Hypothalamus (tissue), 51 donors: ENCODE measurements at places on chromosomes 4 and X.

- DNase-seq, result peak; percentile 72
Measured at GRCh38 chrX:989959-990510, 222.4 kb downstream of the CRLF2 start.

- DNase-seq, result no peak
Measured at GRCh38 chr4:16192631-16193518, 33.4 kb downstream of the TAPT1 start.

GRCh38 chrX:115906276-115906675, 264.3 kb upstream of the AGTR2 start:
- DNase-seq, result no peak

DNA sequence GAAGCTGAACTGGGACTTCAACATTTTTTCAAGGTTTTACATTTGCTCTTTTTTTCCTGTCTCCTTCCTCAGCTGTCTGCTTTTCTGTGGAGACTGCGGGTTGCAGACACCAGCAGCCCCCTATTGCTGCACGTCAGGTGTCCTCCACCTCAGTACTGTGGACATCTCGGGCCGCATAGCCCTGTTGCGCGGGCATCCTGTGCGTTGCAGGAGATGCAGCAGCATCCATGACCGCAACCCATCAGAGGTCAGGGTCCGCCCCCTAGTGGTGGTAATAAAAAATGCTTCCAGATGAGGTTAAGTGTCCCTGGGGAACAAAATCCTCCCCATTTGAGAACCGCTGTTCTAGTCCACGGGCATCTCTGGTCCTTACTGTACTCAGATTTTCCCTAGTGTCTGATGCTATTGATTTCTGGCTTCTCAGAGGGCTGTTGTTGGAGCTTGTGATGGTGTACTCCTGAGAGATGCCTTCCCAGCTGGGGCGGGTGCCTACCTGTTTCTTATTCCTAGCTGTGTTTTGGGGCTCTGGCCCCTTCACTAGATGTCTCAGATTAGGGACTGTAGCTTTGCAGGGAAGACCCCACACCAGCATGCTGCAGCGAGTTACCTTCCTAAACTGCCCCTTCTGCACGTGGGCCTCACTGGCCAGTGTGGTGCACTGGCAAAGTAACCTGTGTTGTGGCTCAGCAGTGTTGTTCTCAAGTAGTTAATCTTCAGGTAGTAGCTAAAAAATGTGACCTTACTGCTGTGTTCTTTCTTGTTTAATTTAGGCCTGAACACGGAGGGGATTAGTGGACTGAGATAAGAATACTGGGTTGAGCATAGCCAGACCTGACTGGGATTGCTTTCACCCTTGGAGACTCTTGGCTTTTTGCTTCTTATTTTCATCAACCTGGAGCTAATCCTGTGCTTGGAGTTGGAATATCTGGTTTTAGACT, 28.2 kb downstream of the NSD2 start:
- DNase-seq, result no peak

- no peak for DNase-seq
Measured at GRCh38 chr4:8370835-8371595, 69.5 kb downstream of the ACOX3 start.

DNA sequence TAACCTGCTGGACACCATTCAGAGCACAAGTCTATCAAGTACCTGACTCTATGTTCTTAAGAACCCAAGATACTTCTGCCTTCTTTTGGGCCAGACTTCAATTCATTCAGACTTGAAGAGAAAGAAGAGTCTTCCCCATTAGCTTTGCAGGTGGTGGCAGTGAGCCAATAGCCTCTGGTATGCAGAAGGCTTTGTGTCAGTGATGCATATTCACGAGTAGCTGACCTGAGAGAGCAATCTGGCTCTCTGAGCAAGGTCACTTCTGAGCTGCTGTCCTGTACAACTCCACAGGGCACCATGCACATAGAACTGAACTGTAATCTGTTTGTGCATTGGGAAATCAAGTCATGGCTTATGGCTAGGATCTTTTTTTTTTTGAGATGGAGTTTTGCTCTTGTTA, 39.9 kb upstream of the SPINK2 start:
- DNase-seq, result no peak

DNA sequence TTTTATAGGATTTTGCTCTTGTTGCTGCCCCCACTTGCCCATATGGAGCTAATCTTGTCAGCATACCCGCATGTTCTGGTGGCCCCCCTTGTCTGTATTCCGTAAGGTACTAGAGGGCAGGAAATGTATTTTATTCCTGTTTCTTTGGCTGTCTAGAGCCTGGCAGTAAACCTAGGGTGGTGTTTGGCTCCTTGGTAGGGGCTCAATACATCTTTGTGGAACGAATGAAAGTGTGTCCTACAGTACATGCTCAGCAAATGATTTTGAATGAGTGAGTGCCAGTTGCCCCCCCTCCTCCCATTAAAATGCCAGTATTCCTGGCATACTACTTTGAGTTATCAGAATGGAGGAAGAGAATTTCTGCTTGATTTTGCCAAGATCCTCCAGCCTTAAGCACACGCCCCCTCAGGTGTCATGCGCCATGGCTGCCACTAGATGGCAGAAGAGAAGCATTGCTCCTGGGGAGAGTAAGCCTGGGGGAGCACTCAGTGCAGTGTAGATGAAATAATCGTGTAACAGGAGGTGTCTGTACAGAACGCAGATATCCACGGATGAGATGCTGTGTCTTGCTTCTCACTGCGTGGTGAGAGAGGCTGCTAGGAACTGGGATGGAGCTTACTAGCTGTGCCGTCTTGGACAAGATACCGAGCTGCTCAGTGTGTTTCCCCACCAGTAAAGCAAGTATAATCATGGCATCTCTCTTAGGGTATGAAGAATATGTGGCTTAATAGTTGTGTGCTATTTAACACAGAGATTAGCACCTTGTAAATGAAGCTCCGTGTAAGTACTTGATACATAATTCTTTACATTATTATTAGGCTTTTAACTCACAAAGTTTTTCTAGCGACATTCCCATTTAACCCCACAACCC, 17.2 kb upstream of the RNF212 start:
- DNase-seq, result peak; percentile 9

DNA sequence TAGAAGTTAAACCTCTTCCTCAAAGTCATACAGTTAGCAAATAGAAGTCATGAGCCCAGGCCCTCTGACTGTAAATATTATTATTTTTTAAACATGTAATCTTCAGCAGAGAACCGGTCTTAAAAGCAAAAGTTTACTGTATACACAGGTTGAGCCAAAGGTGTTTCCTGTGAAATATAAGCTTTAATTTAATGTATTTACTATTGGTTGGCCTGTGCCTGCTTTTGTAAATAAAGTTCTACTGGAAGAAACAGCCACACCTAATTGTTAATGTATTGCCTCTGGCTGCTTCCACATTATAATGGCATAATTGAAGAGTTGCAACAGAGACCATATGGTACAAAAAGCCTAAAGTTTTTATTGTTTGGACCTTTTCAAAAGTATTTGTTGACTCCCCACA, 61.0 kb upstream of the PRDM8 start:
- DNase-seq, result no peak

GRCh38 chr4:26235500-26235899, 85.3 kb upstream of the RBPJ start:
- no peak for DNase-seq

GRCh38 chrX:45007598-45007997, 134.6 kb downstream of the KDM6A start:
- no peak for DNase-seq

GRCh38 chr4:114924311-114924710, 189.1 kb downstream of the NDST4 start:
- DNase-seq, result no peak

DNA sequence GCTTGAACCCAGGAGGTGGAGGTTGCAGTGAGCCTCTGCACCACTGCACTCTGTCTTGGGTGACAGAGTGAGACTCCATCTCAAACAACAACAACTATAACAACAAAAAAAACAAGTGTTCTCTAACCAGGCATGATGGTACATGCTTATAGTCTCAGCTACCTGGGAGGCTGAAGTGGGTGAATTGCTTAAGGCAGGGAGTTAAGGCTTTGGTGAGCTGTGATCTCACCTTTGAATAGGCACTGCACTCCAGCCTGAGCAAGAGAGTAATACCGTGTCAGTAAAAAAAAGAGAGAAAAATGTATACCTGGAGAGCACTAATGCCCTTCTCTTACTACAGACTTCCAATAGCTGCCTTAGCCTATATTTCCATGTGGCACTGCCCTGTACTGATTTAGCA, 18.9 kb upstream of the USP9X start:
- DNase-seq, result no peak

- no peak for DNase-seq
Measured at GRCh38 chr4:84496331-84496705, 2.8 kb downstream of the NKX6-1 start.

GRCh38 chr4:14925471-14925870, 76.8 kb upstream of the CPEB2 start:
- DNase-seq, result no peak

GRCh38 chrX:135973025-135973547, 702 bp downstream of the MMGT1 start:
- no peak for DNase-seq

- no peak for DNase-seq
Measured at GRCh38 chr4:184388106-184388505, 86.2 kb downstream of the IRF2 start.

DNA sequence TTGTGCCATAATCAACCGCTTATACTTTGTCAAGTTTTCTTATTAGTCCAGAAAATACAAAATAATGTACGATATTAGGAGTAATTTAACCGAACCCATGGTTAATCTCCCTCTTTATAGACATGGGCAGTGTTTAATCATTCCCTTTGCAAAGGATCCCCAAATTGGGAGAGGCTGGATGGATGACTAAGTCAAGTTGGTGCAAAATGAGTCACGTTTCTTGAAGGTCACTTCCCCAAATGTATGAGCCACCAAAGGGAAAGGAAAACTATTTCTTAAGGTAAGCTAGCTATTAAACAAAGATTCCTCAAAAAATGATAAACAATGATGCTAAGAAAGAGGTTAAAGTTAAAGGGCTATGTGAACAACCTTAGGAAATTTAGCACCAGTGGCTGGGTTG, 17.5 kb downstream of the MAML3 start:
- no peak for DNase-seq

GRCh38 chr4:148565801-148566200, 123.6 kb upstream of the NR3C2 start:
- DNase-seq, result peak; percentile 4

DNA sequence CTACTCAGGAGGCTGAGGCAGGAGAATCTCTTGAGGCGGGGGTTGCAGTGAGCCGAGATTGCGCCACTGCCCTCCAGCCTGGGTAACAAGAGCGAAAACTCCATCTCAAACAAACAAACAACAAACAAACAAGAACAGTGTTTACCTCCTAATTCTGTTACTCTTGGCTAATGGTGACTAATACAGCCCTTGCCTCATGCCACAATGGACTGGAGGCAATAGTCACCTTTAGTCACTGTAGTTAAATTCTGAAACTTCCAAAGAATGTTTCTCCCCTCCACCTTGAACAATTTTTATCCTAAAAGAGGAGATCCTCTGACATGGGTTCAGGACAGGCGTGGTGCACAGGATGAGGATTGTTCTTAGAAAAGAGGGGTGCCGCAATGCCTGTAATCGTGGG, 241.2 kb upstream of the CTSO start:
- DNase-seq, result no peak

- DNase-seq, result no peak
Measured at GRCh38 chr4:141652161-141652778, 15.9 kb downstream of the IL15 start.

DNA sequence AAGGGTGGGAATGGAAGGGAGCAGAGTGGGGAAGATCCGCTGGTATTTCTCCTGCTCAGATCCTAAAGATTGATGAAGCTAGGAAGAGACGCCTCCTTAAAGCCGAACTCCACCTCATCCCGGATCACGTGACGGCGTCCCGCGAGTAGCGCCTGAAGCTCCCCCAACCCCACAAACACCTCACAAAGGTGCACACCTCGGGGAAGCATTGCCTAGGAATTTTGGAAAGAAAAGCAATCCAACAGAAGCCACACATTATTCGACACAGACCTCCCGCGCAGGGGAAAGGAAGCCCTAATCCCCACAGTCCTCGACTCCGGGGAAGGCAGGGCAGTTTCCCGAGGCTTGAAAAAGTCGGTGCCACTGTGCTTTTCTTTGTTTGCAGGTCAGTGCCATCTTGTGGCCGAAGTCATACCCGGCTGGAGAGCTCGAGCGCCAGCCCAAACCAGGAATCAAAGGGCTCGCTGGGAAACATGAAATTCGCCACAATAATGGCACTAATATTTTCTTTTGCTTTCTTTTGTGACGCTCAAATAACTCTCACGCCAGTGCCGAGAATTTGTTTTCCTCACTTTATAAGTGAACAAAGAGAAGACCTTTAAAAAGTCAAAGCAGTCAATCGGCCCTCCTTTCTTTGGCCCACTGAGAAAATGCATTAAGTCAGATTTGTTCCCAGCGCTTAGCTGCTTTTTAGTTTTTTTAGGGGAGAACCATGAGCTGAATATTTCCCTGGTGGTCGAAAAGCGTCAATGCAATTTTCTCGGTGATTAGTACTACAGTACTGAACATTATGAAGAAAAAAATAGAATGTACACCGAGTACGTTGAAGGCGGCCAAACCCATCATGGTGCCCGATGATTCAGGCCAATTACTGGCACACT, at the start of gene NPY1R:
Gene NPY1R, minus strand, starts transcription at position 71 of the 881 bp plus-strand sequence. CDS start 6,042 bp downstream, outside the sequence.
- peak; percentile 36 for DNase-seq

DNA sequence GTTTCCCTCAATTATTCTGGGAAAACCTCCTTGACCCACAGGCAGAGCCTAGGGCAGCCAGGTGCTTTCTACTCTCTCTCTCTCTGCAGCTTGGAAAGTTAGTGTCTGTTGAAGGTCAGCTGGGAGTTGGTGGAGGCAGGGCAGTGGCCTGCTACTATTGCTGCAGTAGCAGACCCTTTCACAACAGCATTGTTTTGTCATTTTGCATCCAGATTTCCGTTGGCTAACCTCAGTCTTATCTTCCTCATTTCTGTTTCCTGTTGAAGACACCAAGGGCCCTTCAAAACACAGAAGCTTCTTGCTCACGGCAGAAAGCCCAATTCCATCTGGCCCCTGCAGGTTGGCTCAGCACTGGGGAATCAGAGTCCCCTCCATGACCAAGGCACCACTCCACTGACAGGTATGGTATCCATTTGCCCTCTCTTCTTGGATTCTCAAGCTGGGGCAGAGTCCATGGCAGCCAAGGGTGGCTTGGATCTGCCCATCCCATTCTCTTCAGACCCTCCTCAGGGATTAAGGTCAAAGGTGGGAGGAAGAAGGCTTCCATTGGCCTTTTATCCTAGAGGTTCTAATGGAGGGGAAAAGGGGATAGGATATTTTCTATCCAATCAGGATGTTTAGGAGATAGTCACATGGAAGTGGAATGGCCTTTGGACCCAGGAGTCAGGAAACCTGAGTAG, 24.6 kb downstream of the VSIG4 start:
- DNase-seq, result no peak

DNA sequence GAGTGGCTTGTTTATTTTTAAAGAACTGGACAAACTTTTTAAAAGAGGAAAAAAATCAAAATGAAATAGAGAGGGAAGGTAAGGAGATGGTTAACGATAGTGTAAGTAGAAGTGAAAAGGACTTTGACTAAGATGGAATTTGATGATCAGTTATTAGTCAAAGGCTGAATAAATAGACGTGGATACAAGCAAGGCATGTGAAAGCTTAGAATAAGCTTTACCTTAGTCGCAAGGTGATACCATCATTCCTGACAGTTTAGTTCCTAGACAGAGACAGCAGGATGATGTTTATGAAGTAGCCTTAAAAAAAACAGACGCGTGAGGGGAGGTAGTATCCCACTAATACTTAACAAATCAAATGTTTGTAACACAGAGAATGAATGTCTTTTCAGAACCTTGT, 97.3 kb downstream of the PALLD start:
- no peak for DNase-seq
